Activated naive CD8-positive, alpha-beta T cell treated with anti-CD3 and anti-CD28 coated beads, Interleukin-2, amount 10 ng/mL, durations not matched to agents 7 days and 5 days (primary cell): ENCODE measurements at places on chromosomes 6 and 20. TPM values are rescaled to one million over a fixed set of nuclear protein-coding genes. Genes with fewer than 3 reads are reported as not detected.

Gene LHFPL5
- not detected for total RNA-seq

Gene PSMB8
- 308 TPM for total RNA-seq

Gene SRMS
- total RNA-seq, result not detected

DNA sequence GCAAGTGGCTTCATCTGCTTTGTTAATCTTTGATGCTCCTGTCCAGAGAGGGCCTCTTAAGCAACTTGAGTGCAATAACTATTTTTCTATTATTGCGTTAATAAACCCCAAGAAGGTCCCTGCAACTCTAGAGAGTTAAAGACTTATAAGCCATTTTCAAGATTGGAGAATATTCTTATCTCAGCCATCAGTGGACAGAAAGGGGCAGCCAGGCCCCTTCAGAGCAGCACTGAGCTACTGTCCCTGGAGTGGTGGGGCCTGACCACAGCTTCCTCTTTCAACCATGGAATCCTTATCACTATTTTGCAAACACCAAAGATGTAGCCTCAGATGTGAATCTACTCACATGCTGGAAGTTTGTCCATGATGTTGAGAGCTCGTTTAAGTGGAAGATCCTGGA is 2.8 kb upstream of the MAS1L start:
- DNase-seq, result no peak

GRCh38 chr6:26195376-26195923 is 108.2 kb downstream of the HFE start:
- peak; percentile 72 for DNase-seq

DNA sequence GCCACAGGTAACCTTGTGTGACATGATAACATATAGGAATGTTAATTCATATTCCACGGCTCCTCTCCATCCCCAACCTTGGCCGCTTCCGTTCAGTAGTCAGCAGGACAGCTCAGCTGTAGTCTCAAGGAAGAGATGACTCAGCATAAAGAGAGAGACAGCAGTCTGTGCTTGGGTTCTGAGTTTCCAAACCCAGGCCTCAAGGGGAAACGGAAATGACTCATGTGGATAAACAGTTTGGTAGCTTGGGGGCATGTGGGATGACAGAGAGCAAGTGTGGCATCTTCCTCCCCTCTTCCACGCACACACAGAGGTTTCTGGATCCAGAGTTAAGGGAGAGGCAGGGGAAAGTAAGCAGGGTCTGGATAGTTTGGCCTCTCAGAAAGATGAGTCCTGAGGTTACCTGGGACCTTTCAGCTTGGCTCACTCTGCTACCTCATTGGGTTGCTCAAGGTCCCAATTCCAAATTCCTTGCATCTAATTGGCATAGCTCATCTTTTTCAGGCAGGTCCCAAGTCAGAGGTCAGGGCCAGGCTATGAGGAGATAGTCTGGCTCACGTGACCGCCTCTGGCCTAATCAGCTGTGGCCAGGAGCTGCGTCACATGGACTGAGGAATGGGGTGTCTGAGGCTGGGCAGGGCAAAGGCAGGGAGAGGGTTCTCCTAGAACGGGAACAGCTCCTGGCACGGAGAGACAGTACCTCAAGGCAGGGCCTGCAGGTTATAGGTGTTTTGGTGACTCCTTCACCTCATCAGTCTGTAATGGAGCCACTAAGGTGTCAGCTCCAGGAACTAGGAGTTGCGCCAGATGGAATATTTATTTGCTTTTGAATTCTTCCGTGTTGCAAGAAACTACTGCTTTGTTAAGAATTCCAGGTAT is 36.5 kb upstream of the MLN start:
- no peak for DNase-seq
